ENCODE measurements at places on chromosomes 1 and 21.

- DNase-seq: no peak
Measured at GRCh38 chr1:1166642-1167397, 6.9 kb upstream of the TTLL10 start.

DNA sequence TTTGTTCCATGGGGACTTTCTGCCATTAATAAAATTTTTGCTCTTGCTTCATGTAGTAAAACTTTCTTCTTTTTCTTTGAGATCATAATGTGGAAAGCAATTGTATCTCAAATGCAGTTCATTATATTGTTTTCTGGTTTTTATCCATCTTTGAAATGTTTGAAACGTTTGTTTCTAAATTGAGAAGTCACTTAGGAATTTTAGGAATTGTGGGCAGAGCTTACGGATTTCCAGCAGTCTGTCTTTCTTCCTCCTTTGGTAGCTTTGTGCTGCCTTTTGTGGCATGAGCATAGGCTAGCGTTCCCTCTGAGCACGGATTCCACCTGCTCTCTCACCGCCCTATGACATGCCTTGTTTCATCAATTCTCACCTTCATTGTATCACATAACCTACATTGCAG, 2.9 kb upstream of the ST6GALNAC5 start:
- DNase-seq: no peak

DNA sequence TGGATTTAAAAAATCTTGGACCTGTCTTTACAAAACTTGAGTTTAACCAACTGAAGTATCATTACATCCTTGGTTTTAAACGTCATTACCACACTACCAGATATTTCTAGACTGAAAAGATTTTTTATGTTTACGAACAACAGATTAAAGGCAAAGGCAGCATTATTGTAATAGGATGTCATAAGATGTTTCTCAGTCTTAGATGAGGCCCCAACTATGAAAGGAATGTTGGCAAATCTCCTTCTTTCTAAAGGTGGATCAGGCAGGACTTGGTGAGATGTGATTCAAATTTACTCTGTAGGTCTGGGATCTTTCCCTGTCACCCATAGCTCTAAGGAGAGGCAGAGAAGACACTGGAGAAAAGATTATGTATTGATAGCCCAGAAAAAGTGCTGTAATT, 417.9 kb downstream of the PTBP2 start:
- DNase-seq: no peak

GRCh38 chr21:33684923-33685560, 42.7 kb downstream of the ITSN1 start:
- DNase-seq: no peak

GRCh38 chr1:161206411-161207140, 4.4 kb downstream of the NDUFS2 start:
- DNase-seq: no peak

- no peak for DNase-seq
Measured at GRCh38 chr1:3060127-3060526, 8.9 kb upstream of the PRDM16 start.

DNA sequence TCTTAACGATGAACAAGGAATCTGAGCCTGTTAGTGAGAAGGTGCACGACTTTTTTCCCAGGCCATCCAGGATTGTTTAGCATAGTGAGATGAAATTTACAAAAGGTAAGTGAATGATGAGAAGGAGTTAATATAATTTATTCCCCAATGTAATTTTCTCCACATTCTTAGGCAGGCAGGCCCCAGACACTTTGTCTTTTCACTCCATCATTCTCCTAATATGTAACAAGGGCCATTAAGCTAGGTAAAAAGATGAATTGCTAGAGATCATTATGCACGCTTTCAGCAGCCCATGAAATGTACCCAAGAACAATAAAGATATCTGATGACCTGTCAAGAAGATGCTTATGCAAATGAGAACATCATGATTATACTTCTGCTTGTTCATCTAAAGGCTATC, 24.1 kb downstream of the NIBAN1 start:
- DNase-seq: no peak

GRCh38 chr1:101044749-101045148, 19.2 kb upstream of the DPH5 start:
- DNase-seq: no peak

- DNase-seq: no peak
Measured at GRCh38 chr1:28494737-28495136, 11.1 kb upstream of the RCC1 start.

- no peak for DNase-seq
Measured at GRCh38 chr1:38088791-38089190, 42.2 kb upstream of the POU3F1 start.

- no peak for DNase-seq
Measured at GRCh38 chr1:97271916-97272788, 550.6 kb downstream of the PTBP2 start.

DNA sequence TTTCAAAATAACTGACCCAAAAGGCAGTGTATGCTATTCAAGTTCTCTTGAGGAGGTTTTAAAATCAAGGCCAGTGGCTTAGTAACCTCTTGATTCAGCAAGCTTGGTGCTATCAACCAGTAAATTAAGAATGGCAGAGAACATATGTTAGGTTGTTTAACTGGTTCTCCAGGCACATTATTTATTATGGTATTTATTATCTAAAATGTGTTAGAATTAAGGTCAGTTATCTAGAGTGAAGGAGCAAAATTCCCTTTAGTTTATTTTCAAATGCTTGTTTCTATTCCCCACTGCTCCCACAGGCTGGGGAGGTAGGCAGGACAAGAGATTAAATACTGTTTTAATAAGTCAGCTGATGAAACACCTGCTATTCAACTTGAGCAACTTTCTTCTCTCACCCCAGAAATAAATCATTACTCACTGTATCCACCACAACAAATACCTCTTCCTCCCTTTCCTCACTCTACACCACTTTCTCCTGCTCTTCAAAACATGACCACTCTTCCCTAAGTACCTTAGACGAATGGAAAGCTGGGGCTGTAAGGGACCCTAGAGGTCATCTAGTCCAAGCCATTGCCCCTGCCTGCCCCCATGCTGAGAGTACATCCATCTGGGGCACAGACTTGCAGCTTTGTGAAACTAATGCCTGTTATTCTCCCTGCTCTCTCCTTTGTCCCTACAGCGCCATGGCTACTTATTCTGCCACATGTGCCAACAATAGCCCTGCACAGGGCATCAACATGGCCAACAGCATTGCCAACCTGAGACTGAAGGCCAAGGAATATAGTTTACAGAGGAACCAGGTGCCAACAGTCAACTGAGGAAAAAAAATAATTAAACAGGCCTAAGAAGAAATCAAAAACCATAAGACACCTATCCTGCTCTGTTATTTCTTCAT, 71.7 kb downstream of the PRRX1 start:
- DNase-seq: no peak

- DNase-seq: no peak
Measured at GRCh38 chr21:26840201-26840600, 5.0 kb downstream of the ADAMTS1 start.

- DNase-seq: no peak
Measured at GRCh38 chr1:113675302-113675701, 84.0 kb downstream of the PHTF1 start.

GRCh38 chr1:46062651-46063319, 69.6 kb downstream of the PIK3R3 start:
- DNase-seq: no peak

GRCh38 chr1:78060857-78061563, 15.2 kb downstream of the GIPC2 start:
- no peak for DNase-seq

GRCh38 chr1:192980856-192981255, 78.3 kb downstream of the UCHL5 start:
- DNase-seq: no peak

DNA sequence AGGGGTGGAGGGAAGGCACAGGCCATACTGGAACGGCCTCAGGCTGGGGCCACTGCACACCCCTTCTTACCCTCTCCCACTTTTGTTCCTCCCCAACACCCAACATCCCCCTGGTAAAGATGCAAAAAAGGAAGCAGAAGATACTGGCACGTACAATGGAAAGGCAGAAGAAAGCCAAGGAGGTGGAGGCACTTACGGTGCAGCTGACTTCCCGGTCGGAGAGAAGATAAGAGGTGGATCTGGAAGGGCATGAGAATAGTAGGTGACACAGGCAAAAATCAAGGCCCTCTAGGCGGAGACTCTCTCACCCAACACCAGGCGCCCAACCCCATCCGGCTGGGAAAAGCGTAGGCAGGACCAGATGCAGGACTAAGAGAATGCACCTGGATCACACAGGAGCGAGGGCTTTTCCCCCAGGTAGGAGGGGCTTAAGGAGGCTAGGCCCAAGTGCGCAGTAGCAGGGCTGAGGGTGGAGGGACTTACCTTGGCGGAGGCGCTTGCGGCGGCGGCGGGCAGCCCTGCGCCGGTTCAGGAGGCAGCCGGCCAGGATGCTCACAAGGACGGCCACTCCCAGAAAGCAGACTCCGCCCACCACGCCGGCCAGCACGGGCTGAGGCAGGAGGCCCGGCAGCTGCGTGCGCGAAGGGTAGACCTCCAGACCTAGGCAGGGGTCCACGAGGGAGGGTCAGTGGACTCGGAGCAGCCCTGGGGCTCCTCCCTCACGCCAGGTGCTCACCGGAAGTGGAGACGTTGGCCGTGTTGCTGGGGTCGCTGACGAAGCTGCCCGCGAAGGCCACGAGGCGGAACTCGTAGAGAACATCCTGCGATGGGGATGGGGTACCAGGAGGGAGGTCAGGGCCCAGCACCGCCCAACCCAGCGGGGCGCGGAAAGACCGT, 4.1 kb upstream of the TAGLN2 start:
- no peak for DNase-seq

- no peak for DNase-seq
Measured at GRCh38 chr1:167770127-167770526, 48.3 kb downstream of the MPZL1 start.

GRCh38 chr1:2429780-2430591, 17.6 kb upstream of the PEX10 start:
- DNase-seq: no peak

- no peak for DNase-seq
Measured at GRCh38 chr1:211382182-211382713, 55.6 kb downstream of the TRAF5 start.

DNA sequence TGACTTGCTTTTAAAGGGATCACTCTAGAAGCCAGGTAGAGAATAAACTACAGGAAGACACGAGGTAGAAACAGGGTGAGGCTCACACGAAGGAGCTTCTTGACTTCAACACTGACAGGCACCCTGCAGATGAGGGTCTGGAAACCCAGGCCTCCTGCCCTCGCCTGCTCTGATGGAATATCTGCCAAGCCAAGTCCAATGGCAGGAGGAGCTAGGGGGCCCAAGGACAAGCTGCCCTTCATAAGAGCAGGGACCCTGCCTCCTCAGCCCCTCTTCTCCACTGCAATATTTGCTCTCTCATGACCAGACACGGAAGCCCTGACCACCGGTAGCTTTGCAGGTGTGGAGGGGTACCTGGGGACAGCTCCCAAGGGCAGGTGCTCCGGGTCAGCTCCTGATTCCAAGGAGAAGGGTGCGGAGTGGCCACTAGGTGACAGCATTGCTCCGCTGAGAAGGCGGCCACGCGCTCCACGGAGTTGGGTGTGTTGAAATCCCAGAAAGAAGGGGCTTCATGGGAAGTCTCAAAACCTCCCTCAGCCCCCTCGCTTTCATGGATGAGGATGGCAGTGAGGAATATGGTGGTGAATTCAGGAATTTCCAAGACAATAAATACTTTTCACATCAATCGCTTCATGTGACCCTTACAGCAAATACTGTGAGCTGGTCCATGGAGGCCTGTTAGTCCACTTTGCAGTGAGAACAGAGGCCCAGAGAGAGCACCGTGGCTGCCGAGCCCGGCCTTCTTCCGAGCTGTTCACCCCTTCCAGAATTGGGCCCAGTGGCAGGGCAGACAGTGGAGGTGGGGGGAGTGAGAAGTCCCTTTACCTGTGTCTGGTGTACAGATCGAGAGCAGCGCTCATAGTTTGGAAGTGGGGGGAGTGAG, 33.2 kb upstream of the PAX7 start:
- peak; percentile 9 for DNase-seq

DNA sequence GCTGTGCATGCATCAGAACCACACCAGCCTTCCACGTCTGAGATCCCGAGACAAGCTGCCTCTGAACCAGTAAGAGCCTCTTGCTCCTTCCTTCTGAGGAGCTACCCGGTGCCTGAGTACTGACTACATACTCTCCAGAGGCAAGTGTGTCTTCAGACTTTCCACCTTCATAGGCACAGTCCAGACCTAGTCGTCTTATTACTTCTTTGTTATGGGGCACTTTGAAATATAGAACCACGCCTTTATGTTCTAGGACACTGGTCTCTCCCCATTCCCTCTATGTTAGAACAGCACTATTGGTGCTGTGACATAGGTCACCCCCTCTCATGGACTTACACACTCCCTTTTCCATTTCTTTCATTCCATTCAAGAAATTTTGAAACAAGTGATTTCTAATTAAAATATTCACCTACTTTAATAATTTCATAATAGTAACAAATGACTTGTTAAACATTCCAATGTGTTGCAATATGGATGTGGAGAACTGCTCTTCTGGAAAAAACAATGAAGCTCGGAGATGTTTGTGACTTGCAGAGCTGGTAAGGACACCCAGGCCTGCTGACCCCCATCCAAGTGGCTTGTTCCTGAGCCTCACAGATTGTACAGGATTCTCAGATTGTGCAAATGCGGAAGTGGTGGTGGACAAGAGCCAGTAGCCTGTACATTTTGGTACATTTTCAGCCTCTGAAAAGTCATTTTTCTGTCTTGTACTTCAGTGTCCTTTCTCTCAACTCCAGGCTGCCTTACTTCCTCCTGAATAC, 76.1 kb upstream of the SIPA1L2 start:
- no peak for DNase-seq

GRCh38 chr1:162400790-162401355, 11.1 kb downstream of the SH2D1B start:
- DNase-seq: no peak

DNA sequence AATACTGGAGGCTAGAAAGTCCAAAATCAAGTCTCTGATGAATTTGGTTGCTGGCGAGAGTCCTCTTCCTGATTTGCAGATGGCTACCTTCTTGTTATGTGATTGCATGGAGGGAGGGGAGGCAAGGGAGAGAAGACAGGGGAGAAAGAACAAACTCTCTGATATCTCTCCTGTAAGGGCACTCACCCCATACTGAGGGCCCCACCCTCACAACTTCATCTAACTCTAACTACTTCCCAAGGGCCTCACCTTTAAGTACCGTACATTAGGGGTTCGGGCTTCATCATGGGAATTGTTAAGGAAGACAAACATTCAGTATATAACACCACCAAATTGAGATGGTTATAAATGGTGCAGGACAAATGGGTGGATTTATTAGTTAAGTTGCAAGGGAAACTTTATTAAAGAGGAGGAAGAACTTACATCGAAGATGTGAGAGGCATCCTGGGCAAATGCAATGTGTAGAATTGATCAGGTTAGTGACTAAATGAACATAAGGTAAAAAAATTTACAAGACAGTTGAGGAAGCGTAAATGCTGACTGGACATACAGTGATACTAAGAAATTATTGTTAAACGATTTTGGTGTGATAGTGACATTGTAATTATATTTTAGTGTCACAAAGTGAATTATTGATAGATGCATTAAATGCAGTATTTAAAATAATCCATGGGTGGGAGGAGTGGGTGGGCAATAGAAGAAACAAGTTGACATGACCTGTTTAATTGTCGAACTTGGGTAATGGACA, 10.6 kb downstream of the OR2B11 start:
- DNase-seq: no peak

GRCh38 chr1:18919956-18920355, 17.6 kb upstream of the ALDH4A1 start:
- DNase-seq: no peak

GRCh38 chr1:200838676-200839445, 33.9 kb upstream of the GPR25 start:
- no peak for DNase-seq

GRCh38 chr21:45583831-45584509, 41.7 kb upstream of the SLC19A1 start:
- DNase-seq: no peak
